ENCODE measurements at places on chromosomes 13 and 19.

GRCh38 chr13:26693749-26694463, 66.7 kb downstream of the GPR12 start:
- no peak for DNase-seq

GRCh38 chr19:660793-661426, 2.1 kb downstream of the RNF126 start:
- DNase-seq, result no peak

- no peak for DNase-seq
Measured at GRCh38 chr13:39095500-39095899, 57.2 kb downstream of the NHLRC3 start.

DNA sequence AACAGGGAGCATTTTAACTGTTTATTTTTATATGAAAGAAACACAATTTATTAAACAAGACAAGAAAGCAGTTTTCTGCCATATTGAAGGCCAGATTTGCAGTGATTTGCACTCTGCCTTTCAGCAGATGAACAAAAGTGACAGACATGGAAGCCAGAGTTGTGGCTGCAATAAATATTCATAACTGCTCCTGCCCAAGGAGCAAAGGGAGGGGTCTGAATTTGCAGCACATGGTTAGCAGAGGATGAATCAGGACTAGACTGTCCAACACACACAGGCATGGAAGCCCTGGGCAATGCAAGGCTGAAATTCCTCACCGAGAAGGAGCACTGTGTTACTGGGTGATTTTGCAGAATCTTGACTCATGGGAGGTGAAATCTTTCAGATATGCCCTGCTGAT, 418.2 kb downstream of the DCT start:
- no peak for DNase-seq

- DNase-seq, result no peak
Measured at GRCh38 chr13:60150538-60150937, 13.2 kb downstream of the DIAPH3 start.

- no peak for DNase-seq
Measured at GRCh38 chr19:44777715-44778347, at the start of gene CBLC. TSS of gene CBLC (plus strand) at chr19:44777890. CDS start at chr19:44777932, 42 bp downstream.

DNA sequence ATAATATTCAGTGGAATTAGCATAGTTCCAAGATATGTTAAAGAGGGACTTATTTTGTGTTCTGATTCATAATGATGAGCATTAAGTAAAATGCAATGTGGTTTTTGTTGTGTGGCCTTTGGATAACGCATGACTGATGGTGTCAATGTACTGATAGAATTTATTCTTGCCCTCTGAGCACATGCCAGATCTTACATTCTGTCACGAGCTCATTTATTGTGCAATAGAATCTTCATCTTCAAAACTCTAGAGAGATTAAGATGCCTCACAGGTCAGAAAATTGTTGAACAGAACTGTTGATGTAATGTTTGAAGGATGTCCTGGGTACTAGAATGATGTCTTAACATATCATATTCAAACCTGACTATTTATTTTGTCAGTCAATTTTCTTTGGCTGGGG, 148.0 kb upstream of the HTR2A start:
- no peak for DNase-seq

DNA sequence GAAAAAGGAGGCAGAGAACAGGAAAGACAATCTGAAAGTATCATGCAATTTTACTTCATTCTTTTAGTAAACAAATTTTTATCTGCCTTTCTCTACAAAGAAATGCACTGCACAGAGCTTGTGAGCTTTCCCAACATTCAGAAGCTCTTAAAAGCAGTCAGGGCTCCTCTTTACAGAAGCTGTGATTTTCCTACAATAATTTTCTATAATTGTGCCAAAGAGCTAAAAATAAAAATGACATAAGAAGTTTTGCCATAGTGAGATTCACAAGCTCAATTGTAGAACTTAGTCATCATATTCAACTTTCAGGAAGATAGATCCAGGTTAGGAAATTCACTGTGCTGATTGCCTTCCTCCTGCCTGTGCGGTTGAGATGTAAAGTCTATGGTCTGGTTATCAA, 341.4 kb downstream of the PCDH9 start:
- no peak for DNase-seq

- DNase-seq, result no peak
Measured at GRCh38 chr19:3365836-3366752, at the start of gene NFIC. TSS of gene NFIC (plus strand) at chr19:3366583. CDS start at chr19:3366637, 54 bp downstream.

DNA sequence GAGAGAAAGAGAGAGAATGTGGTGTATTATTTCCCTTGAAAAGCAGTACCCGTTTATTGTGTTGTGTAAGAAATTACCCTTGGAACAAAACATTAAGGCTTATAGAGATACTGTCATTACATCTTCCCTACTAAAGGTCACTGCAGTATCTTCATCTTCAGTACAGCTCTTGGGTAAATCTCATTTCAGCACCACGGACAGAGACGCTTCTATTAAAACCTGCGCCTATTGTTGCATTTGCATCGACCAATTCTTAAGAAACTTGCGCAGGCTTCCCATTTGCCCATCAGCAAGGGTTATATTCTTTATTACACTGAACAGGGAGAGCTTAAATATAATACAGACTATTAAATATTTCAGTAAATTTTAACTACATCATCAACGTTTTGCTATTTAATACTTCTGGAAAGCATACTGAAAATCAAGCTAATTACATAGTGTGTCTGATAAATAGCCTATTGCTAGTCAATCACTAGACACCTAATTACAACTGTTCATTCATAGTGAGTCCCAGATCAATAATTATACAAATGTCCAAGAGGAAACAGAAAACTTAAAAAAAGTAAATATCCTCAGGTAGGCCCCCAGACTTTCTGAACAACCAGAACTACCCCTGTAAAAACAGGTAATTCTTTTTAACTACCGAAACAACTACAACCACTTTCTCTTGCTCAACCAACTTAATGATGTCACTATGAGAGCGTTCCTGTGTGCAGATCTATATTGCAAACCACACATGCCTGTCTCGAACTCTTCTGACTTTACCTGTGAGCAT, 350.6 kb downstream of the LIG4 start:
- DNase-seq, result no peak

- DNase-seq, result no peak
Measured at GRCh38 chr13:98506728-98507230, 70.1 kb downstream of the STK24 start.

GRCh38 chr19:38745316-38745715, 1.0 kb upstream of the CAPN12 start:
- DNase-seq, result no peak

- DNase-seq, result no peak
Measured at GRCh38 chr19:13036366-13036976, 41.2 kb downstream of the NFIX start.

- no peak for DNase-seq
Measured at GRCh38 chr19:49997709-49998108, 27.5 kb downstream of the VRK3 start.

DNA sequence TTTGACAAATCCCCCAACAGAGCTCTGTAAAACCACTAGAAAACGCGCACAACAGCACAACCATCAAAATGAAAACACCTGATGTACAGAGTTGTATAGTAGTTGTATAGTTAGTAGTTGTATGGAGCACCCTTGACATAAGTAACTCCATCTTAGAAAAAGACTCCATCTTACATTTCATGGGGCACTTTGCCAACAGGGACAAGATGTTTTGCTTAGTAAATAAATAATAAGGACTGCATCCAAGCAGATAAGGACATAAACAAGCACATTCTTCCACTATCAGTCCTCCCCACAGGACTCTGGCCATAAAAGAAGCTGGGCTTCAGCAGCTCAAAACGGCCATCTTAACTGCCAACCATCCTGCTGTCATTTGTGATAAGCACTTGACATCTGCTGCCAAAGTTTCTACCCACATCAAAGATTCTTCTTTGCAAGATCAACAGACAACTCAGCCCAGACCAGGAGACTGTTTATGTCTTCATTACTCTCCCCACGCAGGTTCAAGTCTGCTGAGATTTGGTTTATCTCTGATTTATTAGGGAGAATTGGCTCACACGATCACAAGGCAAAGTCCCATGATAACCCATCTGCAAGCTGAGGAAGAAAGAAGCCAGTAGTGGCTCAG, 20.7 kb upstream of the ZNF331 start:
- DNase-seq, result no peak

DNA sequence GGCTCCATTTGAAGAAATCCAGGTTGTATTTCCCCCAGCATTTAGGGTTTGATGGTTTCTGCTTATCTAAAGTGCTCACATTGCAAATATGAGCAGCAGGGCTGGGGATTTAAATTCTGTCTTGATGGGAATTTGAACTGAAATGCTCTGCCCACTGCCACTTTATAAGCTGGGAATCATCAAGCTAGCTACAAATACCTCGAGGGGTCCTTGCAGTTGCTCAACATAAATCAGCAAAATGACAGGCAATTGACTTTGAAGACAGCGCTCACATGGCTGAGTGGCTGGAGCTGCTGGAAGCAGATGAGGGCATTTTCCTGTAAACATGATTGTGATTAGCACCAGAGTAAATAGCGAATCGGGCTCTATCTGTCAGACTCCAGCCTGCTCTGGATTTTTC, 39.4 kb upstream of the MEDAG start:
- DNase-seq, result no peak

DNA sequence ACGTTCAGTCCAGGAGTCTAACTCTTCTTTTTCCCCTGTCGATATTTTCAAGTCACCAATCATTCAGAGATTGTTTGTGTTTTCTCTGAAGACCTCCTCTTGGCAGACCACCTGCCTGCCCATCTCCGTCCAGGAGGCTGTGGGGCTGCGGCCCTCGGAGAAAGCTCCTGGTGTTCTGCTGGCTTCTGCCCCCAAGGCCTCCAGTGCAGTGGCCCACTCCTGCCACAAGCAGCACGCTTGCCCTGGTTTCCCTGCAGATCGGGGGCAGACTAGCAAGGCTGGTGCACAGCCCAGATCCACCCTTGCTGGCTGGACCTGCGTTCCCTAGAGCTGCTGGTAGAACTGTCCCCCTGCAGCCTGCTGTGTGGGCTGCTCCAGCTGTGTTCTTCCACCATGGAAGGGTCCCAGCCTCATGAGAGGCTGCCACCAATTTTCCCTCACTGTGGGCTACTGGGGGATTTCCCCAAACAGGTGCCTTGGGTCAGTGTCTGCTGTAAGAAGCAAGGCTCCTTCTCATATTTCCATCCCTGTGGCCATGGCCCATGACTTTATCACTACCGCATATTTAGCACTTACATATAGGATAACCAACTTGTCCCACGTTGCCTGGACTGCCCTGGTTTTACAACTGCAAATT, 43.6 kb upstream of the SERP2 start:
- no peak for DNase-seq

GRCh38 chr19:41799444-41800000, 3.1 kb downstream of the CEACAM3 start:
- DNase-seq, result no peak

DNA sequence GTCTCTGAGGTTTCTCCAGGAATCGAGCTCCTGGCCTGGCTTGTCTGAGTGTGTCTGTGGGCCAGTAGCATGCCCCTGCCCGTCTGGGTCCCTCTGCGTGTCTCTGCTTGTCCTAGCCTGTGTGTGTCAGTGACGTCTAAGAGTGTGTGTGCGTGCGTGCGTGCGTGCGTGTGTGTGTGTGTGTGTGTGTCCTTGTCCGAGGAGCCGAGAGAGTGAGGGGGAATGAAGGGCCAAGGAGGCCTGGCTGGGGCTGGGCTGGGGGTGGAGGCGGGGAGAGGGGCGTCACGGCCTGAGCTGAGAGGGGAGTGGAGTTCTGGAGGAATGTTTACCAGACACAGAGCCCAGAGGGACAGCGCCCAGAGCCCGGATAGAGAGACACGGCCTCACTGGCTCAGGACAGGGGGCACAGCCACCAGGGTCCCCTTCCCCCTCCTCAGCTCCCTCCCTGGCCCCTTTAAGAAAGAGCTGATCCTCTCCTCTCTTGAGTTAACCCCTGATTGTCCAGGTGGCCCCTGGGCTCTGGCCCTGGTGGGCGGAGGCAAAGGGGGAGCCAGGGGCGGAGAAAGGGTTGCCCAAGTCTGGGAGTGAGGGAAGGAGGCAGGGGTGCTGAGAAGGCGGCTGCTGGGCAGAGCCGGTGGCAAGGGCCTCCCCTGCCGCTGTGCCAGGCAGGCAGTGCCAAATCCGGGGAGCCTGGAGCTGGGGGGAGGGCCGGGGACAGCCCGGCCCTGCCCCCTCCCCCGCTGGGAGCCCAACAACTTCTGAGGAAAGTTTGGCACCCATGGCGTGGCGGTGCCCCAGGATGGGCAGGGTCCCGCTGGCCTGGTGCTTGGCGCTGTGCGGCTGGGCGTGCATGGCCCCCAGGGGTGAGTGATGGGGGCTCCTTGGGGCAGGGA, at the start of gene AXL:
AXL (plus strand) TSS at position 609 of the 893 bp plus-strand sequence; CDS start at position 779, 170 bp downstream.
- no peak for DNase-seq

- no peak for DNase-seq
Measured at GRCh38 chr19:31913103-31913661, 432.2 kb upstream of the ZNF507 start.

- no peak for DNase-seq
Measured at GRCh38 chr19:55283548-55284377, at the start of gene BRSK1. TSS of gene BRSK1 (plus strand) at chr19:55283997. CDS start at chr19:55284443, 446 bp downstream.

GRCh38 chr13:107076801-107077200, 508.9 kb upstream of the ARGLU1 start:
- DNase-seq, result no peak

DNA sequence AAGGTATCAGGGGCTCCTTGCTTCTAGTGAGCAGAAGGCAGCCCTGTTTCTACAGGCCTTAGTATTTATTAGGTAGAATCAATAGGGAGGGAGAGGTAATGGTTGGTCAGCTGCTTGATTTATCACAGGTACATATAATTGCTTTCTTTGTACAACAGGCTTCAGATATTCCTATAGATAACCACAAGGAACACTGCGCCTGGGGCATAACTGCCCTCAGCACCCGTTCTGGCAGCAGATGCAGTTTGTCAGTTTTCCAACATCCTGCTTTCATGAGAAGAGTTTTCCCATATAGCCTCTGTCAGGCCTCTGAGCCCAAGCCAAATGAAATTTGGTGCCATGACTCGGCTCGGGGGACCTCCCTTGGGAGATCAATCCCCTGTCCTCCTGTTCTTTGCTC, 12.4 kb upstream of the ZNF486 start:
- DNase-seq, result no peak

DNA sequence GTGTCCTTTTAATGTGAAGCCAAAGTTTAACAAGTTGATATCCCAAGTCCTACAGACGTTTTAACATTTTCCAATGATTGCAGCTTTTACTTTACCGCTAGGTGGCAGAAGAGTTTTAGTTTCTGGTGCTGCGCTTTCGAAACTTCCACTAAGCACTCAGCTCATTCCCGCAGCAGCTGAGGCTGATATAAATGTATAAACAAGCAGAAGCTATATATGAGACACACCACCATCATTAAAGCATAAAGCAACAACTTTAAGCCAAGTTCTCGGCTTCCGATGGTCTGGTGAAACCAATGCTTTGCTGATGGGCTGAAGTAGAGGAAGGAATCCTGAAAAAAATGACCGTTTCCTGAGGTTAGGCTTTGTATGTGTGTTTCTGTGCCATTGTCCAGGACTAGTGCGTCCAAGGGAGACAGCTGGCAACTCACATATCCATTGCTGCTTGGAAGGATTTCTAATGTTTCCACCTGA, 753.9 kb downstream of the OLFM4 start:
- DNase-seq, result no peak

- DNase-seq, result no peak
Measured at GRCh38 chr13:110176431-110176830, 130.5 kb downstream of the COL4A1 start.

DNA sequence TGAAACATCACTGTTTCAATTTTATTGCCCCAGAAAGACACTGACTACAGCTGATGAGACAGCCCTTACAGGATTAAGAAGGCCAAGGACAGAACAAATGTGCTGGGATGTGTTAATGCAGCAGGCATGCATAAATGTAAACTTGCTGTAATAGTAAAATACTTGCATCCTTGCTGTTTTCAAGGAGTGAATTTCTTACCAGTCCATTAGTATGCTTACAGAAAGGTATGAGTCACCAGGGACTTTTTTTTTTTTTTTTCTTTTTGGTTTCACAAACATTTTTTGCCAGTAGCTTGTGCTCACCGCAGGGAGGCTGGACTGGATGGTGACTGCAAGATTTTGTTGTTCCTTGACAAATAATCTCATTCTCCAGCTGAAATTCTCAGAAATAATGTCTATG, 55.1 kb downstream of the GPR180 start:
- no peak for DNase-seq
